Activated naive CD8-positive, alpha-beta T cell treated with anti-CD3 and anti-CD28 coated beads for 36 hours (primary cell): ENCODE measurements at places on chromosomes 16 and 17. TPM values are rescaled to one million over a fixed set of nuclear protein-coding genes. Genes with fewer than 3 reads are reported as not detected.

Gene GAS2L2
- total RNA-seq = 0.43 TPM

Gene DHX40
- 23.3 TPM for total RNA-seq

Gene PRAC1
- total RNA-seq = not detected

Gene ABI3
- total RNA-seq = 55.5 TPM

GRCh38 chr17:41377546-41377945 is 4.6 kb downstream of the KRT34 start:
- peaks cover 6% of the 10 kb centered on the region for H3K4me1 ChIP-seq
- H3K27me3 ChIP-seq = no peaks in the 10 kb centered on the region
- no peak overlapping the region for H3K4me3 ChIP-seq
- no peak overlapping the region for H3K27ac ChIP-seq
- DNase-seq = no peak
- H3K36me3 ChIP-seq = no peaks in the 10 kb centered on the region

DNA sequence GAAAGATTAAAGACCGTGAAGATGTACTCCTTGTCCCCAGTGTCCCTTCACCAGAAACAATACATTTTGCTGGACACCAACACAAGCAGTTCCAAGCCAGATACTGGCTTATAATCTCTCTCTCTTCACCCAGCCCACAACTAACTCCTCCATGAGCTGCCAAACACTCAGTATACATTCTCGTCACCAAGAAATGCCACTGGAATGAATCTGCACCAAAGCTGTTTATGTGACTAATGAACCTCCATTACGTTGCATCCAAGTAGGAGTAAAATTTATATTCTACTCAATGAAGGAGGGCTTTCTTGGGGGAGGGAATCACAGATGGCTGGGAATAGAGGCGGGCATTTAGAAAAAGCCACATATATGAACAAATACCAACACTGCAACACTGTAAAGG is 20.9 kb upstream of the SOX9 start:
- no peak overlapping the region for H3K27ac ChIP-seq
- no peaks in the 10 kb centered on the region for H3K36me3 ChIP-seq
- H3K4me1 ChIP-seq = no peaks in the 10 kb centered on the region

DNA sequence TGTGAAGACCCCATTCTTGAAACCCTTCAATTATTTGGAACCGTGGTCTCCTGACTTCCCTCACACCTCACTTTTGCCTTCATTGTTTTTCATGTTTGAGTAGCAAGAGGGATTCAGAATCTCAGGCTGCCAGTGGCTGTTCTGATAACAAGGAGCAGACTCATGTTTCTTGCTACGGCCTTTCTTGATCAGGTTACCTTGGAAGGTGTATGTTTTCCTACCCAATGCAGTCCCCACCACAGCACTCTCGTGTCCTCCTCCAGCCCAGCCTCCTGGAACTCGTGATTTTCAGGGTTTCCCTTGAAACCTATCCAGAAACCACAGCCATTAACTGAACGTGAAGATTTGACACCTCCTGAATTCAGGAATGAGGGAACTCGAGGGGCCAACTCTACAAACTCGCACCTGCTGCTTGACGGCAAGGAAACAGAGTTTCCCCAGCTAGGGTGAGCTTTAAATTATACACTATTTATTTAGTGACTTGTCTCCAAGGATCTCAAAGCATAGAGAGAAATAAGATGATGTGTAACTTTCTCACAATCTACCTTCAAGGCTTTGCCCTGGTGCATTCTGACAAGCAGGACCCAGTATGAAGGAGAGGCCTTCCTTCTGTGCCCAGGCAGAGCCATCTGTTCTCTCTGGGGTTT is 1.6 kb downstream of the ZFHX3 start:
- H3K36me3 ChIP-seq = no peaks in the 10 kb centered on the region
- peaks cover 37% of the 10 kb centered on the region for H3K27me3 ChIP-seq
- no peak for DNase-seq
- H3K4me1 ChIP-seq = peaks cover 2% of the 10 kb centered on the region

- no peak overlapping the region for H3K4me3 ChIP-seq
- no peaks in the 10 kb centered on the region for H3K4me1 ChIP-seq
- H3K27me3 ChIP-seq = peaks cover 11% of the 10 kb centered on the region
Measured at GRCh38 chr16:77617996-77618395, 104.3 kb upstream of the NUDT7 start.
